Activated T-helper 9 cell treated with anti-CD3 and anti-CD28 coated beads, Interleukin-2, amount 50 U/mL, for 16 hours (primary cell): ENCODE measurements at places on chromosomes 1 and 21.

DNA sequence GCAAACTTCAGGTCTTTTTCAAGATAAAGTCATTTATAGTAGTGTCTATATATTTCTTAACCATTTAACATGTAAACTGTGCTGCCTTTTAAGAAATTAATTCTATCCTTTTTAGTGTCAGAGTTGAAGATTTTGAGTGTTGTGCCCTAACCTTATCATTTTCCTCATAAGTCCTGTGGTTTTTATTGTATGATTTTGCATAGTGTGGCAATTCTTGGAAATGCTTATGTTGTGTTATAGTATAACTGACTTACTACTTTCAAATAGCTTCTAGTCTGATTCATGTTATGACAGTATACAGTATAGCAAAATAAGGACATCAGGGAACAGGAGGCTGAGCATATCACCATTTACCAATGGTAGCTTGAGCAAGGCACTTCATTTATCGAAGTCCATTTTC, 99.1 kb downstream of the PTBP2 start:
- no peak for DNase-seq

DNA sequence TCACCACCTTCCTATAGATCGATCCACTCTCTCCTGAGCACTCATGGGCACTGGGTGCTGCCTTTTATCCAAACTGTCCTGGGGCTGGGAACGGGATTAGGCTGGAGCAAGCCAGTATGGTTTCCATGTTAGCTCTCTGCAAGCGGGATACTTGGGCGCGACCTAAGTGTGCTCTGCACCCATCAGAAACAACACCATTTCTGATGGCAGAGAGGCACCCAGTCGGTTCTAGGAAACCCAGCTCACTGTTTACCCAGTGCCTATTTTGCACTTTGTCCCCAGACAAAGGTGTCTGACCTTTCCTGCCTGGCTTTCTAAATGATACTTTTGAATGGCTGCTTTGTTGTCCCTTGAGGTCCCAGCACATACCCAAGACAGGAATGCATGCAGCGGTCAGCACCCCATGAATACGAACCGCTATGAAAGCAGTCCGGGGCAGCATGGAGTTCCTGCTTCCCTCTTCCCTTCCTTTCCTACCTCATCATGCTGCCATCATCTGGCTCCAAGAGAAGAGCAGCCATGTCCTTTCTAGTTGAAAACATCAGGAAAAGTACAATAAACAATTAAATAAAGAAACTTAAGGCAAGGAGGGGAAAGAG, 83.9 kb downstream of the TRABD2B start:
- no peak for DNase-seq

DNA sequence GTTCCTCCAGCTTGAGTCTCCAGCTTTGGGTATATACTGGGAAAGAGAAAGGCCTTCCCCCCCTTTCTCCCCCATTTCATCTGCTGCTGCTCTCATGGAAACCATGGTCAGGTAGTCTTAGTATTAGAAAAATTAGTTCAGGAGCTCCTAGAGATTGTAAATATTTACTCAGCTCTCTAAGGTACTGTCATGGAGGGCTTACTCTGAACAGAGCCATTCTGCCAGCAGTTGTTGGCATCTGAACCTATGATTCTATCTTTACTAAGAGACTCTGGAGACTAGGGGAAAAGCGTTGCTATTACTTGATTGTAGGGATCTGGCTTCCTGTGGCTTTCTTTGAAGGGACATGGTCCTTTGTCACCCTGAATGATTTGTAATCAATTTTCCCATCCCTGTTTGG, 6.1 kb downstream of the INTS3 start:
- DNase-seq, result no peak

- DNase-seq, result no peak
These were observed 26.2 kb downstream of the GRHL3 start for GRCh38 chr1:24345334-24345733.

GRCh38 chr1:47696404-47696736, 258.5 kb downstream of the FOXD2 start:
- DNase-seq, result no peak

DNA sequence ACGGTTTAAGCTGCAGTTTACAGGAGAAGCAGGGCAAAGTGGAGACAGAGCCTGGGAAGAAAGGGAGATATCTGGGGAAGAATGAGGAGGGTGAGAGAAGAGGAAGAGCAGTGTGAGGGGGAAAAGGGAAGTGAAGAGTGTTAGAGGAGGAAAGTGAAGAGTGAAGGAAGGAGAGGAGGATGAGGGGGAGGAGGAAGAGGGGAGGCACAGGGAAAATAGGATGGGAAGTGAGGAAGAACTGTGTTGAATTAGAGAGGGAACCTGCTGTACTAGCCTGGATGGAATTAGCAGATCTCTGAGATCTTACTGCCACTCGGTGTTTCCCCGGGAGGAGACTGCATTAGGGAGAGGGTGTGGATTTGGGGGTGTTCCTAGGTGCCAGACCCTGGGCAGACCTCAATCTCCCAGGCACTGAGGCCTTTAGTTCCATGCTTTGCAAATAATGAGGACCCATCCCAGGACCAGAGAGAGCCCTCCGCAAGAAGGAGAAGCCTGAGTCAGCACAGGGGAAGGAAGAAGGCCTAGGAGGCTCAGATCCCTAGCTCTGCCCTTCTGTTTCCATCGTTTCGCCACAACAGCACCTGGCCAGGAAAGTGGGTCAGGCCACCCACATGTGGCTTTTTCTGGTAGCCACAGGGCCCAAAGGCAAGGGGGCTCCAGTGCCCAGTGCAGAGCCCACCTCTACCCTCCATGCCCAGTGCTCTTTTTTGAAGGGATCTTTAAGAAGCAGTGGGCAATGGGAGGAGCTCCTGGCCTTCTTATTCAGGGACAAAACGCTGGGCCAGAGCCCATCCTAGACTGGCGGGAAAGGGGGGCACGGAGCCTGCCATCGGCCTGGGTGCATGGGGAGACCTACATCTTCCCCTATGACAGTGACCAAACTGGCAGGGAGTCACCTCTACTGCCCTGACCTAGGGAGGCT, 2.0 kb downstream of the LRRN2 start:
- DNase-seq, result no peak

GRCh38 chr1:231272173-231272572, 31.2 kb downstream of the GNPAT start:
- no peak for DNase-seq

- DNase-seq, result no peak
These were observed 126.5 kb downstream of the PBX1 start for GRCh38 chr1:164685266-164686035.

- DNase-seq, result no peak
These were observed 25.2 kb downstream of the COL6A1 start for GRCh38 chr21:46006547-46007491.
